Stimulated activated CD8-positive, alpha-beta memory T cell treated with anti-CD3 and anti-CD28 coated beads, Interleukin-7, amount 100 ng/mL, for 1 hour (primary cell): ENCODE measurements at places on chromosomes 2 and 18.

DNA sequence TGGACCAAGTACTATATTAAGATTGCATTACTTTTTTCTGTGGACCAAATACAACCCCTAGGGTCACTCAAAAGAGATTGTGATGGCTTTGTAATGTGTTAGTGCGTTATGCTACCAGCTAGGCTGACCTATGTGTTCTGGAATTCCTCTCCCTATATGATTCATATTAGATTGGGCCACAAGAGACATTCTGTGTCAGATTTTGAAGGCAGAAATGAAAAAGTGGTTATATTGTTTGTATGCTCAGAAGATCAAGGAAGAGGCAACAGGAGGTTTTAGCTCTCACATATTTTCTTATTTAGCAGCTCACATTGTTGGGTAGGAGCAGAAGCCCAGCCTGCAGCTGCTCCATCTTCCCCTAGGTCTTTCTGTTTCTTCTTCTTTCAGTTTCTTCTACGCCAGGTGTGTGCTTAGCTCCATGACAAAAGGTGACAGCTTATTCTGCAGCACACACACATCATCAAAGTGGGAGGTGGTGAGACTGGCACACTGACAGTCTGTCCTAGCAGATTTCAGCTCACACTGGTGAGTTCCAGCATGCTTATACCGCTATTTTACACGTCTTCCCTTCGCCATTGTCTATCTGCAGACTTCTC lies 156.8 kb upstream of the UBE2E3 start:
- DNase-seq, result no peak

DNA sequence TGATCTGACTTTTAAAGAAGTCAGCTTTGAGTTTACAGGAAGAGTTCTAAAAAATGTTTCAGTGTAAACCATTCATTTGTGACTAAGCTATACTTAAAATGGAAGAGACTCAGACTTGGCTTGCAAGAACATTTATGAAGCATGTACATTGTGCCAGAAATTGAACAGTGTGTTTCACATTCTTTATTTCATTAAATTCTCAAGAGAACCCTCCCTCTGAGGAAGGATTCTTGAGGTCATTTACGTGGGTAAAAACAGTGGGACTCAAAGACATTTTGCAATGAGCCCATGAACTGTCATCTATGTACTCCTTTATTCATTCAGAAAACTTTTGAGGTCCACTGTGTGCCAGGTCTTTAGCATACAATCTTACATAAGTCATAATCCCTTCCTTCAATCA lies 143.6 kb upstream of the ZNF521 start:
- DNase-seq, result no peak

- DNase-seq, result no peak
Observed at GRCh38 chr18:13235421-13235831, 16.9 kb downstream of the LDLRAD4 start.

DNA sequence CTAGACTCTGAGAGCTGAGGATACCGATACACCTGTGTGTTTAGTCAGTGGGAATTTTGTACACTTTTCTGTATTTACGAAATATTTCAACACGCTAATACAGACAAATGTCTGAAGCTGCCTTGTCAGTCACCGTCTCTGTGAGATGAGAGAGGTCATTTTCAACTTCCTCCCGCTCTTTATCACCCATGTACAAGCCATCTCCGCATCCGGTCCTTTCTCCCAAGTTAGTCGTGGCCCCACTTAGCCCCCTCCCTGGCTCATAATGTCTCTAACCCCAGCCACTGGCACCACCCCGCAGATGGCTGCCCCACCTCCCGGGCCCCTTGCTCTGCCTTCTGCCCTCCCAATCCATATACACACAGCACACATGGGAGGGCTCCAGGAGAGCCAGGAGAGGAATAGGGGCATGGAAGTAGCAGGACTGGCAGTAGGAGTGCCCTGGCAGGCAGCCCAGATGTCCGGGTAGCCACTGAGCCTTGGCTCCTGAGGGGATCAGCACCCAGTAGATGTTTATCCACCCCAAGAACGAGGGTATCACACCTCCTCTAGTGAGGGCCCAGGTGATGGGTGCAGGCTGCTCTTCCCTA lies 2.0 kb upstream of the RUFY4 start:
- DNase-seq, result no peak

DNA sequence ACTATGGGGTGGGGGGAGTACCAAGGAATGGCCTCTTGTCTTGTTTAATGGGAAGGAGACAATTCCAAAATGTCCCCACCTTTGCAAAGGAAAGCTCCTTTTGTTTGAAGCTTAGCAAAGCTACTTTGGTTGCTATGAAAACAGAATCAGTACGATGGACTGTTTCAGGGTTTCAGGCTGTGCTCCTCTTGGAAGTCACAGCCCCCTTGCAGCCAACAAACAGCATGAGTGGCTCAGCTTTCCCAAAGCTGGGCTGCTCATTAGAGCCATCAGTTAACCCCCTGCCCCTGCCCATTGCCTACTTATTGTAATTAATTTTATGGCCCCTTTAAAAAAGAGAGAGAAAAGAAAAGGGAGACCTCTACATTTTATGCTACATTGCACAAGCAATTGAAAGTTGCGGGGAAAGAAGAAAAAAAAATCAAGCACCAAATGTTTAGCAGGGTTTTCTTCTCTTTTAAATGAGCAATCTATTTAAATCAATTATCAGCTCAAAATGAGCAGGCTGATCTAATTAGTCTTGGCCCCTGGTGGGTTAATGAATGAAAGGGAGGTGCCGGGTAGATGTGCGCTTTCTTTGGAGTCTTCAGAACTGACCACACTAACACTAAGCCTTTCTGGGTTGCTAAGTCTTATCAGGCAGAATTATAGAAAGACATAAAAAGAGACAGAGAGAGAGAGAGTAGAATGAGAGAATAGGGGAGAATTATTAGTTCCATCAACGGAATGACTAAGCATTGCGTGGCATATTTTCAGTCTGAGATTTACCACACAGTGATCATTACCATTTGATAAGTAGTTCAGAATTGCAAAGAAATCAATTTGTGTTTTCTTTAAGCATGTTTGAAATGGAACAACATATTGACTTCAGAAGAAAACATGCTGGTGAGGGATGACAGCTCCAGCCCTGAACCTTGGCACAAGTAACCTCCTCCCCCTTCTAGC lies 284.9 kb downstream of the INSIG2 start:
- no peak for DNase-seq

- no peak for DNase-seq
Observed at GRCh38 chr2:7988440-7988839, 693.4 kb upstream of the ID2 start.

DNA sequence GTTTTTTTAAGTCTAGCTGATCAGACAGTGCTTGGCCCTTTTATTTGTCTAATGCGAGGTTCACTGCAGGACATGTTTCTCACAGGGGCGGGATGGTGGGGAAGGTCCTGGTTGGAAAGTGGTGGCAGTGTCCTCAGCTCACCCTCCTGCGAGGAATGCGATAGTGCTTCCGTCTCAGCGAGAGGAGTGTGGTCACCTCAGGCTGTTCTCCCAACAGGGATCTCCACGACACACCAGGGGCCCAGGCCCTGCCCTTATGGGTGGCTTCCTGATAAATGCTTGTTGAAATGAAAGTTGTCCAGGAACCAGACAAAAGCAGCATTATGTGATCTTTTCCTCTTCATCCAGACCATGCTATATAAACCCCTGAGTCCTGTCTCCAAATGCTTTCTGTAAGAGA lies 70.1 kb downstream of the BOLA3 start:
- no peak for DNase-seq

DNA sequence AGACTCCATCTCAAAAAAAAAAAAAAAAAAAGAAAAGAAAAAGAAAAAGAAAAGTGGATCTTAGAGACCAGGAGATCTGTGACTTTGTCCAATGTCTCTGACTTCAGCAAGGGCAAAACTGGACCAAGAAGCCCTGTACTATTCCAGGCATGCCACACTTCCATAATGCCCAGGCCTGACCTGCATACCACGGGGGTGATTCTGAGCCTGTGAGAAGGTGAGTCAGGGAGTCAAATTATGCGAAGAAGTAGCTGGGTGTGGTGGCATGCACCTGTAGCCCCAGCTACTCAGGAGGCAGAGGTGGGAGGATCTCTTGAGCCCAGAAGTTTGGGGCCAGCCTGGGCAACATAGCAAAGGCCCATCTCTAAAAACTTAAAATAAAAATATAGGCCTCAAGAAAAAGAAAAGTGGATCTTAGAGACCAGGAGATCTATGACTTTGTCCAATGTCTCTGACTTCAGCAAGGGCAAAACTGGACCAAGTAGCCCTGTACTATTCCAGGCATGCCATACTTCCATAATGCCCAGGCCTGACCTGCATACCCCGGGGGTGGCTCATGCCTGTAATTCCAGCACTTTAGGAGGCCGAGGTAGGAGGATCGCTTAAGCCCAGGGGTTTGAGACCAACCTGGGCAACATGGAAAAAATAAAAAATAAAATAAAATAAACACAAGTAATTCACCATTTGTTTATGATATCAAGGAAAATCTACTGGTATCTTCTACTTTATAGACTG lies 12.2 kb upstream of the PUM2 start:
- no peak for DNase-seq

DNA sequence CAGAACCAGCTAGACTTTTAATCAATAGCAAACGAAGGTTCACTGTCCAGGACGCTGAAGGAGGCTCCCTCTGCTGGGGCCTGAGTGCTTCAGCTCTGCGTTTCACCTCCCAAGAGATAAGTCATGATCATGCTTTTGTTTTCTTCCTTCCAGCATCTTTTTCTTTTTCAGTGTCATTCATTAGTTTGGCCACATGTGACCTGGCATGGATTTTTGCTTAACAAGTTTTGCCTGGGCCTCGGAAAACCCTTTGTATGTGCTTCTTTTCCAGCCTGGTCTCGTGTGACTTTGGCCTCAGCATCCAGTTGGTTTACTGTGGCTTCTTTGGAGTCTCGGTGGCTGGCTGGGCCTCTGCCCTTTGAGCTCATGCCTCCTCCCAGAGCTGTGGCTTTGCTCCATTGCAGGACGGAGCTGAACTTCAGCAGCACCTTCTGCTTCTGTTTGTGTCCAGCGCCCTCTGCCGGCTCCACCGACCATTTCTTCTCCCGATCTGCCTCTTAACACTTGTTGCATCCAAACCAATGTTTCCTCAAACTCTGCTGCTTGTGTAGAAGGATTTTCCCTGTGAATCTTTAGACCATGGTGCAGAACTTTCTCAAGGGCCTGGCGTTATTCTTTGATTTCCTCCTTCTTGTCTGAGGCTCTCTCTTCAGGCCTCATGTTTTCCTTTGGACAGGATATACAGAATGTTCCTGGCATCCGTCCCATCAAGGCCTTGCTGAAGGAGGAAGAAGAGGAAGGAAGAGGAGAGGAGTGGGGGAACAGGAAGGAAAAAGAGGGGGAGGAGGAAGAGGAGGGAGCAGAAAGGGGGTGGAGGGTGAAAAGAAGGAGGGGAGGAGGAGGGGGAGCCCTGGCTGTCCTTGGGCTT lies 23.6 kb upstream of the HES6 start:
- peak; percentile 47 for DNase-seq

- DNase-seq, result no peak
Observed at GRCh38 chr2:105763076-105763475, 18.4 kb downstream of the NCK2 start.

- DNase-seq, result no peak
Observed at GRCh38 chr18:45571195-45571594, 44.1 kb upstream of the SLC14A2 start.

GRCh38 chr2:126220331-126220730 lies 435.6 kb upstream of the GYPC start:
- no peak for DNase-seq

DNA sequence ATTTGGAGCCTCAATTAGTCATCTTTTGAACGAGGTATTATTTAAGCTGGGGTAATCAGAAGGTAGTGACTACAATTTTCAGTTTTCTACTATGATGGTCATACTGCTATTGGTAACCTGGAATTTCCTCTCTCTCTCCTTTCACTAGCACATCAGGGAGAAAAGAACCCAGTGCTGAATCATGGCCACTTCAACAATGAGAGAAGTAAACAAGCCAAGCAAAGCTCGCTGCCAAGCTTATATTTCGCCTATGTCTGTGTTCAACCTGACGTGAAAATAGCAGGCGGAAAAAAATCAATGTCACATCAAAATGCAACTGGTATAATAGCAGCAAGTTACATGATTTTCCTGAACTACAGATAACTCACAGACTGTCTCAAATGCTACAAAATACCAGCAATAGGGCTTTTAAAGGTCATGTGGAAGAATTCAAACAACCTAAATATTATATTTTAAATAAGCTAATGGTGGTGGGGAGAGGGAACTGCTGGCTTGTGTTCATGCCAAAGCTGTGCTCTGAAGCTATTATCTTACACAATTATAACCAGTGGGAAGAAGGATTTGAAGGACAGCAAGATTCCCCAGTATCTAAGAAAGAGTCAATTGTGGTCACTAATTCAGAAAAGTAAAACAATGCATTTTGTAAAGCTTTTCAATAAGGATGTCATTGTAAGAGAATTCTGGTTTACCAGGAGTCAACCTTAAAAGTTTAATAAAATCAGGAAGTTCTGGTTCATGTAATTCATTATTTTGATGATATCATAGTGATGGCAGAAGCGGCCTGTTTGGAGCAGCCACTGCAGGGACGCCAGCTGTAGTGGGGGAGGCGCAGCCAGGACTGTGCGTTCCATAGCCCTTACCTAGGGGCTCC lies 38.0 kb downstream of the RNF152 start:
- no peak for DNase-seq

DNA sequence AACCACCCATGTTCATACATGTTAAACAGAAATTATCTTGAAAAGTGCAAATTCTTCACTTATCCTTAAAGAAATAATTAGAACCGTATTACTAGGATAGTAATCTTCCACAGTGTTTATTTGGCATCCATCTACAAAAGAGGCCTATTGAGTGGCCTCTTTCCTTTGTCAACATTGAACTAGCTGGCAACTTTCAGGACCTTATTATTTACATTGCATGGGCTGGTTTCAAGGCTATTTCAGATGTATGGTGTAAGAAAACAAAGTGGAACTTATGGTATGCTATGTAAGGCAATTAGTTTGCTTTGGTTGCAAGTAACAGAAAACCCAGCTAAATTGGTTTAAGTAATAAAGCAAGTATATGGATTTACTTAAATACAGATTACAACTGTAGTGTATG lies 324.6 kb downstream of the RBM43 start:
- DNase-seq, result no peak

GRCh38 chr18:56907771-56908170 lies 239.1 kb upstream of the BOD1L2 start:
- DNase-seq, result no peak

- DNase-seq, result no peak
Observed at GRCh38 chr2:27799646-27800010, 28.1 kb downstream of the MRPL33 start.

DNA sequence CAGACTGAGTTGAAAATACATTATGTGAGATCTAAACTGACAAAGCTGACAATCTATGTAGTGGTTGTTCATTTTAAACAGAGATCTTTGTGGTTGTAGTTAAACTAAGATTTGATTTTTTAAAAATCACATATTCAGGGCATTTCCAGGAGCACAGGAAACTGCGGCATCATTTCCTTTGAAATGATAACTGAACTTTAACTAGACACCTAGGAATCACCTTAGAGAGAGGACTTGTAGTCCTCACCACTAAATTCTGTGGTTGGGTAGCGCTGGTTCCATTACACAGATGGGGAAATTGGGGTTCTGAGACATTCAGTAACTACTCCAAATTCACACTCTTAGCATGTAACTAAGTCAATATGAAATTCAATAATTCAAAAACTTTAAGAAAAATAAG lies 96.0 kb upstream of the TRIB2 start:
- no peak for DNase-seq
